ENCODE measurements at places on chromosomes 3 and 15.

DNA sequence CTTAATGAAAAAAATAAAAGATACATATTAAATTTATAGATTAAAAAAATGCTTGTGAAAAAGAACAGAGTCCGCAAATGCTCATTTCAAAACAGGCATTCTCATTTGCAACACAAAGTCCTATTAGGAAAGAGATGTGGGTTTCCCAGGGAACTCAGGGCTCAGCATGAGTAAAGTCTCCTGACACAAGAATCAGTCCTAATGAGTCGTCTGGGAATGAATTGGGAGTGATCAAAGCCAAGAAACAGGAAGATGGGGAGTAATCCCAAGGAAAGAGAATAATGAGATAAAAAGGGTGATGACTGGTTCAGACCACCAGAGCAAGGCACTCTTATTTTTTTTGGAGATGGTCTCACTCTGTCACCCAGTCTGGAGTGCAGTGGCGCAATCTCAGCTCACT is 443.7 kb downstream of the NR2F2 start:
- no peak overlapping the region for H3K27ac ChIP-seq
- DNase-seq, result no peak
- H3K36me3 ChIP-seq, result no peaks in the 10 kb centered on the region
- H3K4me1 ChIP-seq, result no peaks in the 10 kb centered on the region
- no peaks in the 10 kb centered on the region for H3K27me3 ChIP-seq

DNA sequence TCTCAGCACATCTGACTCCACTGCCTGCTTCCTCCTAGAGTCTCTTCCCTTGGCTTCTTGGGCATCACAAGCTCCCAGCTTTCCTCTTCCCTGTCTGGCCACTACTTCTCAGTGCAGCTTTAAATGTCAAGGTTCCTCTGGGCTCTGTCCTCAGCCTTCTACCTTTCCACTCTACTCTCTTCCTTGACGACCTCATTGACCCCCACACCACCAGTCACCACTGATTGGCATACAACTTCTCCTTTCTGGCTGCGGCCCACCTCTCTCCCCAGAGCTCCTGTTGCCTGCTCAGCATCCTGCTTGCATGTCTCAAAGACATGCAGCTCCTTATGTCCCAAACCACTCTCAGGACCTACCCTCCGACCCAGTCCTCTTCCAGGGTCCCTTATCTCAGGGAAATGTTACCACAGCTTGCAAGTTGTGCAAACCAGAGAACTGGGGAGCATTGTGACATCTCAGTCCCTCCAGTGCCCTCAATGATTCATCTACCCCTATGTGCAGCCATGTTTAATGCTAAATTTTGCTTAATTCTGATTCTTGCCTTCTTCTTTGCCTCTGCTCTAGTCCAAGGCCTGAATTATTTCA is 49.9 kb downstream of the TRPM1 start:
- H3K27ac ChIP-seq, result no peak overlapping the region
- no peaks in the 10 kb centered on the region for H3K36me3 ChIP-seq
- H3K4me1 ChIP-seq, result no peaks in the 10 kb centered on the region
- H3K4me3 ChIP-seq, result no peak overlapping the region

DNA sequence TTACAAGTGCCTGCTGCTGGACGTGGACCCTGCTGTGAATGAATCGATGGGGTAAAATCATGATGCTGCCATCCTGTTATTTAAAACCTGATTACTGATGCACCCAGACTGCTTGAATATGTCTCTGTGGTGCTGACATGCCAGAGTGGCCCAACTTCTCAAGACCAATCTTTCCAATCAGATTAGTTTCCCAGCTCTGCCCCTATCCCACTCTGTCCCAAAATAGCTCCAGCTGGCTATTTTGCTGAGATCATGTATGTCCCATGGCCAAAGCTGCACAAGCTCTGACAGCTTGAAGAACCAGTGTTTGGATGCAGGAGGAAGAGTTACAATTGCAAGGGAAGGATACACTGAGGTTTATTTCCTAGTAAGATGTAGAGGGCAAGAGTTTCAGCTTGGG is 153.6 kb downstream of the TMEM108 start:
- no peak for DNase-seq
- H3K4me3 ChIP-seq, result no peak overlapping the region
- H3K36me3 ChIP-seq, result no peaks in the 10 kb centered on the region
- H3K27ac ChIP-seq, result no peak overlapping the region

DNA sequence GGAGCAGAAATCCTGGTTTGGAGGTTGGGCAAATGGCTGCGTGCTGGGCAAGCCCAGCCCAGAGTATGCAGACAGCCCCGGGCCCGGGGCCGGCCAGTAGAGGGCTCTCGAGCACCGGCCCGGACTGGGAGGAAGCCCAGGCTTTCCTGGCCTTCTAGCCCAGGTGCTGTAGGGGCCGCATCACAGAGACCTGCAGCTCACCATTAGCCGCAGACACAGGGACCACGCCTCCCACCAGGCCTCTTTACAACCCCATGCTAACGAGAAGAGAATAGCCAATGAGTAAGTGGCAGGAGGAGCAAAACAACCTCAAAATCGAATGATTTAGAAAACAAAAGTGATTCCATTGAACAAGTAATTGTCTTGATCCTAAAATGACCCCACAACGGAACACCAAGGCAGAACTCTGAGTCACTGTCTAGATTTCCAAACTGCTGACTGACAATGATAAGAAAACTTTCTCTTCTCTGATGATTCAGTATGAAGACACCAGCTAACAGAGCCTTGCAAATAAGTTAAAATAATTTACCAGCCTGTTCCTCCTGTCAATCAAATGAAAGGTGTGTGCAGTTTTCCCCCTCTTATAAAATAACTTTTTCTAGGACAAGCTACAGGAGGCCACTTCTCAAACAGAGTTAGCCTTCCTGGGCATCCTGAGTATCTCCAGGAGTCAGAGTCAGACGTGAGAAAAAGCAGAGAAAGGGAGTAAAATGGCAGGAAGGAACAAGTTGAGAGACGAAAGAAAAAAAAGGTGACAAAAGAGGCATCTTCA is 102.2 kb downstream of the DGKG start:
- H3K27ac ChIP-seq, result no peak overlapping the region
- peak; percentile 46 for DNase-seq
- H3K27me3 ChIP-seq, result no peaks in the 10 kb centered on the region
- peaks cover 6% of the 10 kb centered on the region for H3K36me3 ChIP-seq
- no peak overlapping the region for H3K4me3 ChIP-seq

DNA sequence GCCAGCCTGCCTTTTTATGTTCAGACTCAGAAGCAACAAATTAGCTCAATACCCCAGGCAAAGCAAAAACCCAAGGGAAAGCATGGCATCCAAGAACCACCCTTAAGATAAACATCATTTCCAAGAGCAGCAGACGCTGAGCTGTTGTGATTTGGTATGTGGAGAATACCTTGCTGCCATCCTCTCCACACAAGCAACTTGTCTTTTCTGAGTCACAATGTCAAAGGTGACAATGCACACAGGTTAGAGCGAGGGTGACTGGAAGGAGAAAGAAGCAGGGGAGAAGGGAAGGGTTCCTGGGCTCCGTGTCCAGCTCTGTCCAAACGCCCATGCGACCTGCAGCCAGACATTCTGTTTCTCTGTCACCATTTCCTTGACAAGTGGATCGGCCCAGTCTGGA is 6.0 kb downstream of the PCSK6 start:
- no peak overlapping the region for H3K27ac ChIP-seq
- peaks cover 3% of the 10 kb centered on the region for H3K4me1 ChIP-seq
- H3K36me3 ChIP-seq, result no peaks in the 10 kb centered on the region
- DNase-seq, result no peak

GRCh38 chr3:153008226-153008625 is 153.8 kb upstream of the RAP2B start:
- no peaks in the 10 kb centered on the region for H3K27me3 ChIP-seq
- H3K27ac ChIP-seq, result no peak overlapping the region
- DNase-seq, result no peak

GRCh38 chr15:99708563-99708962 is 24.7 kb downstream of the LYSMD4 start:
- H3K36me3 ChIP-seq, result peaks cover 22% of the 10 kb centered on the region
- DNase-seq, result peak; percentile 92
- peaks cover 57% of the 10 kb centered on the region for H3K4me1 ChIP-seq
- H3K27me3 ChIP-seq, result no peaks in the 10 kb centered on the region

GRCh38 chr3:24344784-24345439 is 149.7 kb downstream of the THRB start:
- no peaks in the 10 kb centered on the region for H3K36me3 ChIP-seq
- H3K4me3 ChIP-seq, result no peak overlapping the region
- no peak overlapping the region for H3K27ac ChIP-seq
- DNase-seq, result no peak

GRCh38 chr3:143658861-143659260 is 189.4 kb downstream of the SLC9A9 start:
- H3K27me3 ChIP-seq, result no peaks in the 10 kb centered on the region
- DNase-seq, result no peak
- no peaks in the 10 kb centered on the region for H3K36me3 ChIP-seq
- H3K4me3 ChIP-seq, result no peak overlapping the region

DNA sequence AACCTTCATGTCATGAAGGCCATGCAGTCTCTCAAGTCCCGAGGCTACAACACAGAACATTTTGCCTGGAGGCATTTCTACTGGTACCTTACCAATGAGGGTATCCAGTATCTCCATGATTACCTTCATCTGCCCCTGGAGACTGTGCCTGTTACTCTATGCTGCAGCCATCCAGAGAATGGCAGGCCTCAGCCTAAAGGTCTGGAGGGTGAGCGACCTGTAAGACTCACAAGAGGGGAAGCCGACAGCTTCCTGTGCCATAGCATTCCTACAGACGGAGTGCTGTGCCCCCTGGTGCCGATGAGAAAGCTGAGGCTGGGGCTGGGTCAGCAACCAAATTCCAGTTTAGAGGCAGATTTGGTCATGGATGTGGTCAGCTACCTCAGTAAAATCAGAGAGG is 51.3 kb upstream of the CADPS start:
- no peak overlapping the region for H3K27ac ChIP-seq
- H3K4me1 ChIP-seq, result no peaks in the 10 kb centered on the region
- no peak for DNase-seq
- no peak overlapping the region for H3K4me3 ChIP-seq
- H3K27me3 ChIP-seq, result no peaks in the 10 kb centered on the region

GRCh38 chr3:161423911-161424522 is 52.7 kb upstream of the SPTSSB start:
- no peaks in the 10 kb centered on the region for H3K27me3 ChIP-seq
- no peak overlapping the region for H3K27ac ChIP-seq
- H3K4me1 ChIP-seq, result no peaks in the 10 kb centered on the region
- H3K36me3 ChIP-seq, result no peaks in the 10 kb centered on the region
- DNase-seq, result no peak
- no peak overlapping the region for H3K4me3 ChIP-seq

GRCh38 chr3:124941771-124942170 is 7.2 kb upstream of the MUC13 start:
- no peaks in the 10 kb centered on the region for H3K36me3 ChIP-seq
- H3K27me3 ChIP-seq, result no peaks in the 10 kb centered on the region
- H3K4me3 ChIP-seq, result no peak overlapping the region

DNA sequence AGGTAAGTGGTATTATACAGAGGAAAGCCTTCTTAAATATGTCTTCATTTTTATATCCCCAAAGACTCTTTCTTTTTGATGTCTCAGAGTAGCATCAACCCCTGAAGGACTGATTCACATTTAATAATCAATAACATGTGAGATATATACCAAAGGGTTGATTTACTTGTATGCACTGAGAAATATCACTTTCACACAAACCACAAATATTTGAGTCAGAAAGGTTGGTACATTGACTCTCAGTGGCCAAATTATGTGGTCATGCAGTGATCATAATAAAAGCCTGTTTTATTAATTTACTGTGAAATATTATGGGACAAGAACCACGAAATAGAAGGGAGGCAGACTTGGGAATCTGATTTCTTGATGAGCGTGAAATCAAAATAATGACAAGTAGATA is 329.0 kb downstream of the GBE1 start:
- DNase-seq, result no peak
- no peak overlapping the region for H3K27ac ChIP-seq
- no peak overlapping the region for H3K4me3 ChIP-seq
- no peaks in the 10 kb centered on the region for H3K36me3 ChIP-seq

- no peaks in the 10 kb centered on the region for H3K27me3 ChIP-seq
- no peak for DNase-seq
- H3K4me3 ChIP-seq, result no peak overlapping the region
- no peak overlapping the region for H3K27ac ChIP-seq
Observed at GRCh38 chr3:81886081-81886480, 124.6 kb upstream of the GBE1 start.

DNA sequence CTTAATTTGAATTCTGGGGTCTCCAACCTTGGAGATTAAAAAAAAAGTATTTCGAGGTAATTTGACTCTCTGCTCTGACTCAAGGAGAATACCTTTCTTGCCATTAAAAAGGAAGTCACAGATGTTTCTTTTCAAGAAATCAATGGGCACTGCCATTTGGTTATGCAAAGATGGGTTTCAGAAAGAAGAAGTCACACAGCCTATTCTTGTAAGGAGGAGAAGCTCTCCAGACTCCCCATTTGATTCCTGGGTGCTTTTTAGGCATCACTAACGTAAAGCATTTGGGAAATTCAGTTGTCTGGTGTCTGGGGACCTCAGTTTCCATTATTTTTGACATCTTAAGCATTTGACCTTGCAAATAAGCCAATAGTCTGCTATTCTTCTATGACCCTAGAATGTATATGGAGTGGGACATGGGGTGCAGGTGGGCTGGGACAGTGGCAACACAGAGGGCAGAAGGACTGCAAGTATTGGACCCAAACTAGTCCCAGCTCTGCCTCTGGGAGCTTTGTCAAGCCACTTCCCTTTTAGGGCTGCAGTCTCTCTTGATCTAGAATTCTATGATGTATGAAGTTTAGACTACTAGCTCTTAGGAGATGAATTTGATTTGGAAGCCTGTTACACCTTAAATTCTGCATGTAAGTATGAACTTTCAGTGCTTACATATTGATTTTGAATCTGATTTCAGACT is 27.8 kb downstream of the IL5RA start:
- H3K36me3 ChIP-seq, result no peaks in the 10 kb centered on the region
- H3K4me1 ChIP-seq, result no peaks in the 10 kb centered on the region
- DNase-seq, result no peak
- H3K27ac ChIP-seq, result no peak overlapping the region

- no peaks in the 10 kb centered on the region for H3K4me1 ChIP-seq
- H3K36me3 ChIP-seq, result no peaks in the 10 kb centered on the region
- H3K4me3 ChIP-seq, result no peak overlapping the region
- peak; percentile 30 for DNase-seq
- H3K27me3 ChIP-seq, result no peaks in the 10 kb centered on the region
Observed at GRCh38 chr3:54527521-54527920, 400.3 kb downstream of the LRTM1 start.

GRCh38 chr15:90763366-90764099 is 46.4 kb downstream of the BLM start:
- H3K4me1 ChIP-seq, result peaks cover 5% of the 10 kb centered on the region
- H3K27ac ChIP-seq, result no peak overlapping the region

- H3K27me3 ChIP-seq, result no peaks in the 10 kb centered on the region
- DNase-seq, result peak; percentile 21
- H3K4me3 ChIP-seq, result no peak overlapping the region
Observed at GRCh38 chr3:134251731-134252391, 1.2 kb upstream of the RYK start.

DNA sequence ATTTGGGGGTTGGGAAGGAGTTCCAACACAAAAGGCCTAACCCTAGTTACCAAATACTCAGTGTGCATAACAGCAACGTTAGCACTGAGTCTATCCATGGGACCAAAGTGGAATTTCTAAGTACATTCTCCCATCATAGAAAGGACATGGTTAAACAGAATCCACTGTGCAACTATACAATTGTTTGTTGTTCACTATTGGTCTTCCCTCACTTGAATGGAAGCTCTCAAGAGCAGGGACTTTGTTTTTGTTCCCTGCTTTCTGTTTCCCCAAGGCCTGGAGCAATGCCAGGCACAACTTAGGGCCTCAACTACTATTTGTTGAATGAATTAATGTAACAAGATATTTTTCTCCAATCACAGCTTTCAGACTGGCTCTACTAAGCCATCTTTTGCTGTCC is 25.6 kb downstream of the COL8A1 start:
- peak overlapping the region; percentile 95 for H3K27ac ChIP-seq
- H3K27me3 ChIP-seq, result no peaks in the 10 kb centered on the region
- no peak for DNase-seq
- no peak overlapping the region for H3K4me3 ChIP-seq
